SIG-M5 (cell line): ENCODE measurements at places on chromosomes 5 and 9.

- no peak for DNase-seq
Observed at GRCh38 chr9:134224567-134225093, 60.3 kb upstream of the RNU6ATAC start.

GRCh38 chr5:19771174-19771835 lies 216.7 kb downstream of the CDH18 start:
- DNase-seq, result no peak

DNA sequence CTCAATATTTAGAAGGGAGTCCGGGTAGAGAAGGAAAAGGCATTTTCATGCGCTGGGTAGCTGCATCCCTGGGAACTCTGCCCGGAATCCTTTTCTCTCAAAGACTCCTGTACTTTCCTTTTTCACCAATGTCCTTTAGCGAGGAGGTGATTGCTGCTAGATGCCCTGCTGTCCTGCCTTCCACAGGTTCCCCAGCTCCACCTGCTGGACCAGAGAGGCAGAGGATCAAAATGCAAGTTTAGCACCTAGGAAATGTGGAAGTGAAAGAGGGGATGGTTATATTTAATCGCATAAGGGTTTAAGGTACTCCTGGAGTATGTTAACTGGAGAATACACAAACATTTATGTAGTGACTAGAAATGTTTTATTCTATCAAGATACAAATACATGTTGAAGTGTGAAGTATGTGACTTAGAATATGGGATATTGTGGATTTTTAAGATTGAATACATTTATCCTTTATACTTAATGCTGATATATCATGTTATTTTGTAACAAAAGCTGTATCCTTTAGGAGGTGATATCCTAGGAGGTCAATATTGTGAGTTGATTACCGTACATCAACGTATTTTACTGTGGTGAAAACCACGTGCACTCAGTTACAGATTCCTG lies 145.7 kb downstream of the ARHGAP26 start:
- no peak for DNase-seq

GRCh38 chr5:54915466-54916027 lies 69.8 kb downstream of the ESM1 start:
- DNase-seq, result no peak

DNA sequence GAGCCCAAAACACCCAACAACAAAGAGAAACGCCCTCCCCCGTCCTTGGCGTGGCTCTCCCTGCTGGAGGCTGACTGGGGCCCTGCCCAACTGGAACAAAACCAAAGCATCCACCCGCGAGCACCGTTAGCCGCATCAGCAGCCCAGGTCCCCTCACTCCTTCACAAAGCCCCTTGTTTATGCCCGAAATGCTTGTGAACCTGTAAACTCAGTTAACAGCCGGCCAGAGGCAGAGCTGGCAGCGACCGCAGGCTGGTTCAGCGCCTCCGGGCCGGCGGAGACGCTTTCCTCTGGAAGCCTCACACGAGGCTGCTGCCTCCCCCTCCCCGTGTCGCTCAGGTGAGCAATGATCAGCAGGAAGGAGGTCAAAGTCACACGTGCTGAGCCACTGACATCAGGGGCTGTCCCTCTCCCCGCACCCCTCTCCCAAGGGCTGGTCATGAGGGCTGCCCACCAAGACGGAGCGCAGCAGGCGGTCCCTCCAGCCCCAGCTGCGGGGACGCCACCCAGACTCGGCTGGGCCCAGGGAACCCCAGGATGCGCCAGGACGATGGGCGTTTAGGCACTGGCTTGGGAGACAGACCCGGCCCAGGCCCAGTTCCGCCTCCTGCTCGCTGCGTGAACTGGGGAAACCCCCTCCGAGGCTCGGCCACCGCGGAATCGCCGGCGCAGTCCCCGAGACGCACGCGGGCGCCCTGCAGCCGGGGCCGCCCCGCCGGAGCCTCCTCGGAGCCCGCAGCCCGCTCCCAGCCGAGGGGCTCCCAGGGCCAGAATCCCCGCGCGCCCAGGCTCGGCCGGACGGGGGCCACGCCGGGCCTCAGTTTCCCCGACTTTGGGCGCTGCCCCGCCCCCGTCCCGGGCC lies 563 bp downstream of the SNAPC4 start:
- no peak for DNase-seq

DNA sequence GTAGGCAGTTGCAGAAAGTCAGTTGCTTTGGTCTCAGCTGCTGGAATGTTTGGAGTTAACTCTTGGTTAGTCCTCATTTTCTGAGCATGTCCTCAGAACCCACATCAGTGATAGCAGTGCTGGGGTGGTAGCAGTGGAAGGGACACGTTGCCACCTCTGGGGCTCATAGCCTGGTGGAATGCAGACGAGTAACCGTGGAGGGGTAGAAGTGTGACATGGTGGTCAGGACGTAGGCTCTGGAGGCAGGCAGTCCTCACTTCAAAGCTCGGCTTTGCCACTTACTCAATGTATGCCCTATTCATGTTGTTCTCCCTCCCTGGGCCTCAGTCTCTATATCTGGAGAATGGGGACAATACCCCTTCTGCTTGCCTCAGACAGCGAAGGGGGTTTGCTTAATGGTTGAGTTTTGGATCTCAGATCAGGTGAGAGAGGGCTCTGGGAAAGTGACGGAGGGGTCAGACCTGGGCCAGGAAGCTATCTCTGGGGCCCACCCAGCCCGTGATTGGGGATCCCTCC lies 62.8 kb downstream of the RGS3 start:
- DNase-seq, result no peak

DNA sequence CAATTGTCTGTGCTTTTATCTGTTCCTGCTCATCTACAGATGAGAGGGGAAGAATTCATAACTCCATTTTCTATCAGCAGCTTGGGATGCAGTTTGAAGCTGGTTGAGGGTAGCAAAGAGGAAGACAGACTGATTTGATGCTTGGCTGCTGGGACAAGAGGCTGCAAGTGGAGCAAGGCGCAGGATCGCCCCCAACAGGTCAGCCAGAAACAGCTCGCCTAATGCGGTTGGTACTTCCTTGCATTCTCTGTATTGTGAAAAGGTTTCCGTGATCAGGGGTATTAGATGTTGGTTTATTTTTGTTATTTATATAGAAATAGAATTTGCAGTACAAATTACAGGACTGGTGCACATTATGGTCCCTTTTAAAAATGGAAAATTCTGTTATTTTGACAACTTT lies 40.6 kb downstream of the ZNF883 start:
- no peak for DNase-seq

DNA sequence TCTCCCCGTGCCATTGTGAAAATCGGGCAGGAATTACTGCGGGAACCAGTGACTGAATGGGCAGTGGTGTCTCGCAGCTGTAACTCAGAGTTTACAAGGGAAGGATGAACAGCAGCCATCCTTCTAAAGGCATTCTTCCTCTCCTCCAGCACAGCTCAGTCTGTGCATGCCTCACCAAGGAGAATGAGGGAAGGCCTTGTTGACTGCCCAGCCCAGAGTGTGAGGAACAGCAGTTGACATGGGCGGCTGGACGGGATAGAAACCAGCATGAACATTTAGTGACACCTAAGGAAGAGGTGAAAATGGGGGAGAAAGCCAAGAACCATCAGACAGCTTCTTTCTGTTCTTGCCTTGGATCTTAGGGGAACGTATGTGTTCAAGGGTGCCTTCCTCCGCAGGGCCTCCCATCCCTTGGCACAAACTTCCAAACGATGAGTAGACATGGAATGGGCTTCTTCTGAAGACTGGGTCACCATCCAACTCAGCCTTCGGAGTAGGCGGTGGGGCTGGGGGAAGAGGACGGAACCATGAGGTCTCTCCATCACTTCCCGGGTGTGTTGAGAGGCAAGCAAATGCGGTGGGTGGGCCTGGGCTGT lies 887 bp upstream of the PDE8B start:
- DNase-seq, result no peak
